Activated CD4-positive, alpha-beta T cell treated with anti-CD3 and anti-CD28 coated beads, Interleukin-2, amount 50 U/mL, for 48 hours (primary cell): ENCODE measurements at places on chromosomes 16 and 17.

GRCh38 chr17:21124086-21124485, 2.7 kb upstream of the DHRS7B start:
- no peak for DNase-seq

GRCh38 chr16:30142672-30143346, 19.8 kb upstream of the MAPK3 start:
- no peak for DNase-seq

- peak; percentile 34 for DNase-seq
These were observed 37.8 kb upstream of the ADGRG1 start for GRCh38 chr16:57590654-57591085.

DNA sequence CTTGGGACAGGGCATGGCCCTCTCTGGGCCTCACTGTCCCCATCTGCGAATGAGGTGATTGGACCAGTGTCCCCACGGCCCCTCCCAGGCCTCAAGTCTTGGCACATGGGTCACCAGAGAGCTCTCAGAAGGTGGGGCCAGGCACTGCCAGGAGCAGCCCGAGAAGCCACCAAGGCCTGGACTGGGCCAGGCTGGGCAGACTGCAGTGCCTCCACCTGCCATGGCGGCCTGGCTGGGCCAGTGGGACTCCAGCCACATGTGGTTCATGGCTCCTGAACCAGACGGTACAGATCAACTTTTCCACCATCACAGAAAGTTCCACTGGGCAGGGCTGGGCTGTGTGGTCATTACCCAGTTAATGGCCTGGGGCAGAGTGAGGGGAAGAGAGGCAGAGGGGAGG, 19.8 kb downstream of the C16orf95 start:
- DNase-seq = no peak

DNA sequence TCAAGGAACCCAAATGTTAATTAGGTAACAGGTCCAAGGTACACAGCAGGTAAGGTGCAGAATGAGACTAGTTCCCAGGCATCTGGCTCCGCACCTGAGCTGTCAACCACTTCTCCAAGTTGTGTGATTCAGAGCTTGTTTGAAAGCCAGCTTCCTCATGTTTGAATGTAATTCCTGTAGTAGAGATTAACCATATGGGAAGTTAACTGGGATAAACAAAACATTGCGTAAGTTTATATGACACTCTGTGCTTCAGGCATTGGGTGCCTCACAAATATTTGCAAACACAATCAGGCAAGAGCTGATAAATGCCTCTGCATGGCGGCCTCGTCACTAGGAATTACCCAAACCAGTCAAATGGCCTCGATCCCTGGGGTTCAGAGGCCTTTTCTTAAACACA, 27.9 kb upstream of the CPHXL start:
- DNase-seq = no peak

DNA sequence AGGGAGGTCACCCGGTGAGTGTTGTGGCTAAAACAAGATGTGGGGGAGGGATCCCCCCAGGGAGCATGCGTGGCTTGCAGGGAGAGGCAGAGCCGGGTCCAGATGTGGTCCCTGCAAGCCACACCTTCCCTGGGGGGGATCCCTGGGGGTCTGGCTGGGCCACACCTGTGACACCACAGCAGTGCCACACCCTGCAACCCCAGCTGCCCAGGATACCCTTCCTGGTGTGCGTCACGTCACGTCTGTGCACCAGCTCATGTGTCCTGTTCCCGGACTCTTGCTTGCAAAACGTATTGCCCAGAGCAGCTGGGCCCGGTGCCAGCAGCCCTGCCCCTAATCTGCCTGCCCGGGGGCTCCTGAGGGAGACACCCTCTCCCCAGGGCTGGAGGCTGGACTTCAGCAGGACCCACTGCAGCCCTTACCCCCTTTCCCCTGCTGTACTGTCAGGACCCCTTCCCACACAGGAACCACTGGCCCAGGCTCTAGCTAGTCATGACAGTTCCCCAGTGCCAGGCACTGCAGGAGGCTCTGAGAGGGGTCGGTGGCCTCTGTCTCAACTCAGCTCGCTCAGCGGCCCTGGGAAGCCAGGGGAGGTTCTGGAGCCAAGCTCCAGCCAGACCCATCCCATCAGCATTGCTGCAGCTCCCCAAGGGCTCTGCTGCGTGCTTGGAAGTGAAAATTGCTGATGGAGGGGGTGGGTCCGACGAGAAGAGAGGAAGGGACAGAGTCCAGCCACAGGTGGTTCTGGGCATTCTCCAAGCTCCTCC, 25.8 kb upstream of the ACSF3 start:
- no peak for DNase-seq

GRCh38 chr16:12930881-12931280, 29.5 kb downstream of the SHISA9 start:
- DNase-seq = no peak
